CD4-positive, alpha-beta T cell treated with Interleukin-6 at 100 ng/mL for 8 hours (primary cell): ENCODE measurements at places on chromosomes 7 and 10.

GRCh38 chr10:72736828-72737220, 44.9 kb downstream of the MCU start:
- no peak for DNase-seq

GRCh38 chr7:73892003-73892999, 31.3 kb downstream of the TMEM270 start:
- no peak for DNase-seq

DNA sequence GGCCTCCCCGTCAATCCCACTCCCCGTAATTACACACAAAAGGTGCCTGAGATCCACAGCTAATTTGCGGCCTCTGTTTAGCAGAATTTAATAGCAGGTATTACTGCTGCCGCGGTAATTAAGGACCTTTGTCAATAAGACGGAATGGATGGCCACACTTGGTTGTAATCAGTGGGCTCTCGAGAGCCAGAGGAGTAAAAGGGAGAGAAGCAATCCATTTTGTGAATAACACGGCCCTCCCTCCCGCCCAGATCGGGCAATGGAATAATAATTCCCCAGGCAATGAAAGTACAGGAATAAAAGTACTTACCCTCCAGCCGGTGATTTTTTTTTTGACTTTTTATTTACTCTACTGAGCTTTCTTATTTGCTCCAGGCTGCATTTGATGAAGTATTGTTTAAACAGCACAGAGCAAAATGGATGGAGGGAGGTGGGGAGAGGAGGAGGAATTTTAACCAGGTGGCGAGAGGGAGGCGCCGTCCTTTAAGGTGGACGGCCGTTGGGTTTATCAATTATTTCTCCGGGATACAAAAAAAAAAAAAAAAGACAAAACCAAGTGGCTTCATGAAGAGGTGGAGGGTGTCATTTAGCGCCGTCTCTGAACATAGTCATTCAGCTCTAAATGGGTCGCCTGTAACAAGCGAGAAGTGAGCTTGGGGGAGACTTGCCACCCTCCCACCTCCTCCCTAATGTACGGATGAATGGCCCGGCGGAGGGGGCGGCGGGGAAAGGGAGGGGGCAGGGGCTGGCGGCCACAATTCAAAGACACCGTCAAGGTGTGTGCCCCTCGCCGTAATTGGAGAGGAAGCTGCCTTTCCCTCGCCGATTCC, 120.3 kb downstream of the BUB3 start:
- no peak for DNase-seq

DNA sequence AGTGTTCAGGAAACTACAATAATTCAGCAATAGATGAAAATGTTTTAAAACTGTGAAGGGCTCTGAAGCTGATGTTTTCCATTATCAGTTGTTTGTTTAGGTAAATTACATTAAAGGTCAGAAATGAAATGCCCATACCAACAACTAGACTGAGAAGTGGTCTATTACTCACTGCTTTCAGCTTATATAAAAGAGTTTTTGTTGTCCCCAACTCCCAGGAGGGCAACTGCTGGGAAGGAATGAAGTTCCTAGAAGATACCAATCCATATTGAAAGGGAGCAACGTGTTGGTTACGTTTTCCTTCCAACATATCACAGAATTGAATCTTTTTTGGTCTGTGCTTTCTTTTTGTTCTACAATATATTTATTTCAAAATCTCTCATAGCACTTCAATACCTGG, 330.6 kb upstream of the LRRN3 start:
- DNase-seq, result no peak

GRCh38 chr7:5094641-5095040, 49.0 kb downstream of the RBAK start:
- DNase-seq, result no peak

GRCh38 chr7:12228024-12228423, 16.9 kb downstream of the TMEM106B start:
- DNase-seq, result no peak

DNA sequence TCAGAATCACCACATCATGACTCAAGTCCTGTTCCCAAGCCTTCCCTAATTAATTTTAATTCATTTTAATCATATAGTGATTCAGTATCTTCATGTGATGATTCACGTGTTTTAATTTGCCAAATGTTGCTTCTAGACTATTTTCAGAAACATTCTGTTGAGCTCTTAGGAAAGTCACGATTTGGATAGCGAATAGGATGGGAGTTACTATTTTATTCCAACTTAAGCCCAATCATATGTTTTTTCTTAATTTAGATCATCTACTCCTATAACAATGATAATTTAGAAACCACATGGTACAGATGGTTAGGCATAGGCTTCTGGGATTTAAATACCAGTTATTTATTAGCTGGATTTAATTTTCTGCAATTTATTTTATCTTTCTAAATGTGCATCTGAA, 49.1 kb downstream of the RAPGEF5 start:
- no peak for DNase-seq

- no peak for DNase-seq
Observed at GRCh38 chr7:70051726-70052125, 453.5 kb downstream of the AUTS2 start.

DNA sequence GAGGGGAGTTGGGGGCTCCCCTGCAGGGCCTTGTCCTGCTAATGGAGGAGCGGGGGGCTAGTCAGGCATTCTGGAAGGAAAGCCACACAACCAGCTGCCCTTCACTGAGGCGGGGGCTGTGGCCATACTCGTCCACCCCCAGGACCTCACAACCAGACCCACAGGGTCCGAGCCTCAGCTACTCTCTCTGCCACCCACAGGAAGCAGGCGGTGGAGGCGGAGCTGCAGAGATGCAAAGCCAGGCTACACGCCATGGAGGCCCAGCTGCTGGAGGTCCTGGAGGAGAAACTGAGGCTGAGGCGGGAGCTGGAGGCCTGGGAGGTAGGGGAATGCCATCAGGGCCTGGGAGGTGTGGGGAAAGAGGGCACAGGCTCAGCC, 3.1 kb downstream of the ABHD11 start:
- no peak for DNase-seq

GRCh38 chr7:142776206-142776844, 5.6 kb downstream of the PRSS2 start:
- DNase-seq, result no peak

- no peak for DNase-seq
Observed at GRCh38 chr10:124164264-124164663, 70.9 kb upstream of the CHST15 start.

- DNase-seq, result no peak
Observed at GRCh38 chr10:22365644-22366434, 20.5 kb downstream of the SPAG6 start.

- no peak for DNase-seq
Observed at GRCh38 chr10:62130948-62131347, 137.7 kb downstream of the RTKN2 start.

GRCh38 chr10:118238573-118239235, 103.4 kb downstream of the FAM204A start:
- no peak for DNase-seq

DNA sequence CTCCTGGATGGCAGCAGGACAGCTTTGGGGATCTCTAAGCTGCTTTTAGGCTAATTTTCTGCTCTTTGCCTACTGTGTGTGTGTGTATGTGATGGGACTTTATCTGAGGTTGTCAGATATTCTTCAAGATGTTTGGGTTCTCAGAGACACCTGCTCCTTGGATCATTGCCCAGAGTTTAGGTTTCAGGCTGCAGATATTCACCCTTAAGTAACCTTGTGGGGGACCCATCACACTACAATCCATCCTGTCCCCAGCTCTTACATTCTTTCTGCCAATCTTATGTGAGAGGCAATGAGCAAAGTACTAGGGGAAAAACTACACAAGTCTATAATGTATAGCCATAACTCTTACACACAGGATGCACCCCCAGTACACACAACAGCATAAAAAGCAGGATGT, 263.0 kb upstream of the ZWINT start:
- DNase-seq, result no peak

GRCh38 chr7:117472335-117472734, 7.5 kb upstream of the CFTR start:
- DNase-seq, result no peak

GRCh38 chr10:49328401-49329145, 29.6 kb downstream of the C10orf71 start:
- DNase-seq, result no peak

DNA sequence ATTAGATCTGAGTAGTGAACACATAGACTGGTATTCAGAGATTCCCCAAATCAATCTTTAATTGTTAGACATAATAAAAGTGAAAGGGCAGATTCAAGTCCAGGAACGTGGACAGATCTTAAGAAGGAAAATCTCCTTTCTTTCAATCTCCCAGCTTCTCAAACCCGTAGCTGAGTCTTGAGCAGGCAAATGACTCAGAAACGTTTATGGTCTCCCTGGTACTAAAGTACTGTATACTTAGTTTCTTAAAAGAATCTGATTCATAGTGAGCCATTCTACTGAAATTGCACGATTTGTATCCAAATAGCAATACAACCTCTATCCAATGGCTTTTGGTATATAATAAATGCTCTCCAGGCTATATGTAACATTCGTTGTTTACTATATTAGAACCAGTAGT, 140.4 kb upstream of the RHEB start:
- DNase-seq, result no peak

DNA sequence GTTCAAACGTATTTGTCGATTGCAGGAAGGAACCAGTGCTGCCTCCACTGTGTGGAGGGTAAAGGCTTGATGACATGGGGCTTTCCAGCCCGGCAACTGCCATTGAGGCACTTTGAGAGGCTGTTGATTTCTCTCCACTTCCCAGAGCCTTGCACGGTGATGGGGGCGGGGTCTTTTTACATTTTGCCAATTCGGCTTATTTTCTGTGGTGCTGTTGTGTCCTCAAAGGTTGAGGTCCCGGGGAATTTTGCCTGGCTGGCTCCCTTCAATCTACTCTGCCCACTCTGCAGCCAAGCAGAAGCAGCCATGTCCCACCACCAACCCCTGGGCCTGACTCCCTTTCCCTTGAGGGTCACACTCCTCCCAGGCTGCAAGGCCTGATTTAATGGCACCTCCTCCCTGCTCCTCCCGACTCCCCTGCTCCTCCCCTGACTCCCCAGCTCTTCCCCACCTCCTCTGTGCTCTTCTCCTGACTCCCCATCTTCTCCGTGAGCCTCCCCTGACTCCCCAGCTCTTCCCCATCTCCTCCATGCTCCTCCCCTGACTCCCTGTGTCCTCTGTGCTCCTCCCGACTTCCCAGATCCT, 39.0 kb downstream of the OAT start:
- DNase-seq, result no peak

- peak; percentile 18 for DNase-seq
Observed at GRCh38 chr10:87505366-87506111, 846 bp downstream of the MINPP1 start.

DNA sequence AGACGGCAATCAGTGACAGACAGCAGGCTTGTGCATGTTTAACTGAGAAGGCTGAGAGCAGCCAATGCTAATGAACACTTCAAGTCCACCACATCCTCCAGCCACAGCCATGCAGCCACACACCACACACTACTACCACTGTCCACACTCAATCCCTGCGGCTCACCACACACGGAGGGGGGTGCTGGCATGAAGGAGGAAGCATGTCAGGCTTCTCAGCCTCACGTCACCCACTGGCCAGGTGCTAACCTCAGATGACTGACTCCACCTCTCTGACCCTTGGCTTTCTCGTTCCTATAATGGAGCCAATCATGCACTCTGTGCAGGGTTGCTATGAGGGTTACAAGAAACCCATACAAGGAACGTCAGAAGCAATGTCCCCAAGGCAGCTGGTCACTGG, 165.4 kb upstream of the RNF32 start:
- no peak for DNase-seq

GRCh38 chr7:79414910-79415309, 38.6 kb downstream of the MAGI2 start:
- no peak for DNase-seq
